ENCODE measurements at places on chromosomes 2 and 18. TPM values are rescaled to one million over a fixed set of nuclear protein-coding genes. Genes with fewer than 3 reads are reported as not detected.

Gene RNF138
- 14.9 TPM for total RNA-seq

Gene ADD2
- total RNA-seq: 3.0 TPM

Gene GALNT3
- 1.1 TPM for total RNA-seq

Gene ARID5A
- 179 TPM for total RNA-seq

Gene DPP4
- 2.4 TPM for total RNA-seq

Gene CHPF
- total RNA-seq: 51.1 TPM

Gene B3GNT2
- 16.2 TPM for total RNA-seq

Gene RAB27B
- total RNA-seq: 0.33 TPM

Gene KCNIP3
- 17.9 TPM for total RNA-seq

Gene ACADL
- total RNA-seq: 9.7 TPM

Gene EGR4
- not detected for total RNA-seq

Gene ACTG2
- 4,458 TPM for total RNA-seq

Gene IMMT
- 73.7 TPM for total RNA-seq

Gene NAT8
- not detected for total RNA-seq
